Effector memory CD4-positive, alpha-beta T cell (primary cell): ENCODE measurements at places on chromosomes 4 and X.

- no peak for DNase-seq
Observed at GRCh38 chr4:33714971-33715370, 2529.3 kb downstream of the ARAP2 start.

- DNase-seq = no peak
Observed at GRCh38 chr4:5361968-5362367, 310.7 kb downstream of the STK32B start.

DNA sequence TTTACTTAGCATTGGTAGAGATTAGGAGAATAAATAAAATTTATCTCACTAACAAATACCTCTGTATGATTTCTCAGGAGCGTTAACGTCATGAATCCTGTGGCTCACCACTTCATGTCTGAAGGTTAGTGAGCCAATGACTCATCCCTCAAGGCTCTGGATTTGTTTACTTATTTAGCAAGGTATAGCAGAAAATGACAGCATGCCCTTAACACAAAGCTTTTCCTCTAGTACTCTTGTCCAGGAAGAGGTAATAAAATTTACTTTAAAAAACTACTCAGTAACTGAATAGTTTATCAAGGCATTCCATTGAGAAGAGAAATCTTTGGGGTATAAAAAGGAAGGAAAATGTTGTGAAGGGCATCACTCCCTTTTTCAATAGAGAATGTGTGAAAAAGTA lies 823.8 kb downstream of the CCSER1 start:
- DNase-seq = no peak

- no peak for DNase-seq
Observed at GRCh38 chrX:47068214-47068613, 10.0 kb upstream of the RGN start.

DNA sequence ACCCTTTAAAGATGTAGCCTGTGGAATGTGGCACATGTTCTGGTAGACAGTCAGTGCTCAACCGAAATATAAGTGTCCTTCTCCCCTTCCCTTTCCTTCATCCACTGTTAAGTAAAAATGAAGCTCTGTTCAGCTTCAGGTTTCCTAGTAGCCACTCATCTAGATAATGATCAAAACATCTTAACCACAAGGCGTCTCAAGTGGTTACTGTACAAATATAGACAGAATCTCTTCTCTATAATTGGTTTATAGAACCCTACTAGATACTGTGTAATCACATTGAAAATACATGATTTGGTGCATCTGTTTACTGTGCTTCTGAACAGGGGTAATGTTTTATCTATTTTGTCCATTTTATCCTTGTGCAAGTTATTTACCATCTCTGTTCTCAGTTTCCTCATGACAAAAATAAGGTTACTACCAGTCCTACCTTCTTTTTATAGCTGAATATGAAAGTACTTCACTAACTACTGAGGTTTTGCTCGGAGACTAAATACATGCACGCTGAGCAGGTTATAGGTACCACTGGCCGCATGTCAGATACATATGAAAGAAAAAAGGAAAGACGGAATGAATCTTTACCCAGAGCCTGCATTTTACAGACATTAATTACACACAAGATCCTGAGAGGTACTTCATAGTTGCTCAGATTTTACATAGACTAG lies 20.3 kb upstream of the SLC25A4 start:
- DNase-seq = no peak

DNA sequence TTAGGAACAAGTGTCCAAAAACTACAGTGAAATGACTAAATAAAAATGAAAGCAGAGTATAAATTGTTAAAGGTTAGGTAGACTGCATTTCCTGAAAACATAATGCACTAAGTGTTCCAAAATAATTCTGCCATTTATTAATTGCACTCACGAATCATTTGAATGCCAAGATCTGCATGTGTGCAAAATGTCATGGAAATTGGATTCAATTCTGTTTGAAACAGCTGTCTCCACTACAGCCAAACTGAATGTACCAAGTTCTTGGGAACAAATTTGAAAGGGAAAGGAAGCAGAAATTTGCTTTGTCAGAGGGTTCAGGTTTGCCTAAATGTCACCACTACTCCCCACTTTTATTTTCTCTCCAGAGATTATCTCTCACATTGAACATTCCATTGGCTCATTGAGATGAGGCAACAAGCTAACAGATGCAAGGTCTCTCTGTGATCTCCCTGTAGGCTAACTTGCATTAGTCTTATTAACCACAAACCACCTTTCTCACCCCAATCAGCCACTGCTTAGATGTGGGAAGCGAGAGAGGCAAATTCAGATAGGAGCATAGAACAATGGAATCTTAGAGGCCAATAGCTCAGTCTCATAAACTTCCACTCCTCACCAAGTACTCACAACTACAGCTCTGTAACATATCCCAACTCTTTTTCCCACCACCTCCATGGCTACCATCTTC lies 226.6 kb downstream of the KDR start:
- DNase-seq = no peak

DNA sequence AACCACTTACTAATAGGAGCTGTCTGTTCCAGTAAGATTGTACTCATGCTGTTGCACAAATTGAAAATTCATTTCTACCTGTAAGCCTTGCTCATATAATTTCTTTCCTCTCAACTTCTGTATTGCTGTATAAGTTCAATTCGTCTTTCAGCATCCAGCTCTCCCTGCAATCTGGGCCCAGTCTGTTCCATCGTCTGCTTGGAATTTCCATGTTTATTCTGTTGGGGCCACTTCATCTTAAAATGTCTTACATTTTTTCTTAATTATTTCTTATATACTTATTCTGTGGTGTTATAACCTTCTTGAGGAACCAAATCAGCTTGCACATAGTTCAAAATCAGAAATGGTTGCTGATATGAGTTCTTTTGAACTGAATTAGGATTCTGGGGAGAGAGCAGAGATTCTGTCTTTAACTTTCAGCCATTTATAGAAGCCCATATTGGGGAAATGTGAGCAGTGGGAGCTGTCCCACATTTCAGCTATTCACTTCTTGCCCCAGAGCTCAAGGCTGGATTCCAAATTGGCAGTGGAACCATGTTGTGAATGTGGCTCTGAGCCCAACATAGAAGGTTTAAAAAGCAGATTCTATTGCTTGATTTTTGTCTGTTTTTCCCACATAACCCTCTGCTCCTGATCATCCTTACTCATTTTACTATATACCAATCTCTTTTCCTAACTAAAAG lies 291.9 kb downstream of the BMPR1B start:
- no peak for DNase-seq

GRCh38 chr4:11743976-11744375 lies 315.3 kb upstream of the HS3ST1 start:
- DNase-seq = no peak

DNA sequence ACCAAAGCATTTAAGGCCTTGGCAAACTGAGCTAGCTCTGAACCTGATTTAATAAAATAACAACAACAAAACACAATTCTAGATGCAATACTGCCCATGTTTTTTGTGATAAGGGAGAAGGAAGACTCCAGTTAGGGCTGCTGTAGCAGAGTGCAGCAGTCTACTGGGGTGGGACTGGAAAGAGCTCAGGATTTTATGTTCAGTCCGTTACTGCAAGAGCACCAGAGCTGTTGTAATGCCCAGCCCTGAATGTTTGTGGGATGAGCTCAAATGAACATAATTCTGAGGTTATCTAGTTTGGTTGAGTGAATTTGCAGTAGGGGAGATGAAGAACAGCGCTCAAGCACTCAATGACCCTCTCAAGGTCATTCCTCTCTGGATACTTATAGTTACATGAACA lies 743.8 kb downstream of the FAT4 start:
- no peak for DNase-seq

DNA sequence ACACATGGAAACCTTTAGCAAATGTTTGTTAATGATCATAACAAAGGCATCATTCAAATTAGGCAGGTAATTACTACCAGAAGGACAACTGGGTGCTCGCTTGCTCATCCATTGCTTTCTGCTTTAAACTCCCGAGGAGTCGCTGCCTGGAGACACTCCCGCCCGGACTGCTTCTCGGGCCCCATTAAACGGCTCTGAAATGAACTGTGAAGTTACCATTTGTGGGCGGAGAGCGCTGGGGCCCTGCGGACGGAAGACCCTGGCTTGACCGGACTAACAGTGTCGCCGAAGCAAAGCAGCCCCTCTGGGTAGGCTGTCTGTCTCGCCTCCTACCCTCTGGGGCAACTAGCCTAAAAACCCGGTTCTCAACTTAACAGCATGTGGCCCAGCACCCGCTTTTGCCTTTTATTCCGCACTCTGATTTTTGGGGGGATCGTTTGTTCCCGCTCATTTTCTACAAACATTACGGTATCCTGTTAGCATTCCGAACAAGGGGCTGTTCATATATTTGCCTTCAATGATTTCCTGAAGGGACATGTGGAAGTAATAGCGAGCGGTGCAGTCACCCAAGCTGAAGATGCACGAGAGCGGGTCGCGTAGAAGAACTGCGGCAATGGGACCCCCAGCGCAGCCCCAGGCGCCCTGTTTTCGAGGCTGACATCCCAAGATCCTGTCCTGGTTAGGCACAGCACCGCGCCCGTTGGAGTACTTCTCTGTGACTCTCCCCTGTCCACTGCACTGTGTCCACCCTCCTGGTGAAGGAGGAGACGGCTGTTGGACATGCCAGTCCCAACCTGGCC lies 1.6 kb upstream of the PDGFRA start:
- no peak for DNase-seq

DNA sequence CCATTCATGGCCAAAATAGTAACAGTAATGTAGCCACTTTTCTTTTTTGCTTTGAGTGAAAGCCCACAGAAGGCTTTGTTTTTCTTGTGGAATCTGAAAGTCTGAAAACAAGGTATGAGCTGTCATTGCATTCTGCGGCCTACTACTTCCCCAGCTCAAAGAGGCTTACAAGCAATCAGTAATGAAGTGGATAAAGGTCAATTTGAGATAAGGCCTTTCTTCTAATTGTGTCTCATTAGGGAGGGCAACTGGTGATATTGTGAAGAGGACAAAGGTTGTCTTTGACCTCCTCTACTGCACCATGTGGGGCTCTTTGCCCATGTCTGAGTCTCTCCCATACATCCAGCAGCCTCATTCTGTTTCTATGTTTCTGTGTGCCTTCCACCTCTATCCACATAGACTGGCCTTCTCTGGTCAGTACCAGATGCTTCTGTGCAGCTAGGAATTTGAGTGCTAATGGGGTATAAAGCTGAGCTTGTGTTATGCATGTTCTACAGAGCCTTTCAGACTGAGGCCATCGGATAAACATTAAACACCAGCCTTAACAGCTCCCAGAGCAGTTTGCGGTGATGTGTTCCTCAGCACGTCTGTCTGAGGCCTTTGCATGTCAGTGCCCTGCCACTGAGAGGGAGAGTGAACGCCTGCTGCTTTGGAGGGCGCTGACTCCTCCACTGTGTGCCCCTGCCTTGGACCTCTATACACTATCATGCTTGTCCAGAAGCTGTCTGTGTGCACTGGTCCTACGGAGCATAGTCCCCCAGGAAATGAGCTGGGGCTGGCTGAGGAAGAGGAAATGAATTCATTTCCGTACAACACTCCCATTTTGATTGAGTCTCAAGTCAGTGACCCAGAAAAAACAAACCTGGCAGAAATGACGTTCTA lies 80.2 kb downstream of the SH2D1A start:
- DNase-seq = no peak

GRCh38 chr4:1218634-1219565 lies 30.0 kb downstream of the CTBP1 start:
- no peak for DNase-seq

GRCh38 chr4:35250761-35251160 lies 993.6 kb downstream of the ARAP2 start:
- DNase-seq = no peak

GRCh38 chr4:120304801-120305200 lies 238.2 kb upstream of the MAD2L1 start:
- no peak for DNase-seq

- DNase-seq = no peak
Observed at GRCh38 chr4:153076861-153077260, 127.4 kb upstream of the TRIM2 start.

GRCh38 chrX:110584083-110584482 lies 211.5 kb downstream of the CHRDL1 start:
- DNase-seq = no peak

- no peak for DNase-seq
Observed at GRCh38 chr4:825063-825970, 612 bp downstream of the CPLX1 start.

DNA sequence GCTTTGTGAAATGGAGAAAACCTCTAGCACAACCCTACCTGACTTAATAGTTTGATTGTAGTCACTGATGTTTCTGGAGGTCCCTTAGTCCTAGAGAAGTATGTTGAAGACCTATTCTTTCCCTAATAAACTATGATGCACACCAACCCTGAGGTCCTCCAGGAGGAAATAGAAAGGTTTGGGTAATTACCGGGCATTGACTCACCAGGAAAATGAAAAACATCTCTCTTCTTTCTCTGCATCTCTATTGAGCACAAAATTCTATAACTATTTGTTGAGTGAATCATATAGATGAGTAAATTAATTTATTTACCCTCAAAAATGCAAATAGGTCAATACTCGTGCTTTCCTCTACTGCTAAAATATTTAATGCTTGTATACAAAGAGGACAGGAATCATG lies 582.4 kb upstream of the FAM241A start:
- no peak for DNase-seq

DNA sequence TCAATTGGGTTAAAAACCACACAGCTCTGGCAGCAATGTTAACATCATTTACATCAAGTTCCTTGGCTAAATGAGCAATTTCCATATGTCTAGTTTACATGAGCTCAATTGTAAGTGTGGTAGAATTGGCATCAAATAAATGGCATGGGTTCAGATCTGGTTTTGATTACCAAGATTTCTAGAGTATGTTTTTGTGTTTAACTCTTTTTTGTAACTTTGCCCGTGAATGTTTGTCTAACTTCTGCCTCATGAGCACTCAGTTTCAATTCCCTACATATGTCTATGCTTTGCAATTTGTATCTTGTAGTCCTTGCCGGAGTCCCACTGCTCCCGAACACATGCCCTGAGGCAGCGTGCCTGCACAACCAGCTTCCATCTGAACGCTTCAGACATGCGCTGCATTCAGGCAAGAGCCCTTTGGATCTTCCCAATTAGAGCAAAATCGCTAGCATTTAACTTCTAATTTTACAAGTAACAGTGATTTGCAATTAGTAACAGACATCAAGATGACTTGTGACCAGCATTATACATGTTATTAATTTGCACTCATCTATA lies 644.4 kb downstream of the TRIML1 start:
- no peak for DNase-seq

GRCh38 chr4:117164338-117164737 lies 79.0 kb upstream of the TRAM1L1 start:
- no peak for DNase-seq

- DNase-seq = no peak
Observed at GRCh38 chr4:21454201-21454600, 494.4 kb downstream of the KCNIP4 start.

GRCh38 chr4:86939729-86940575 lies 5.1 kb downstream of the AFF1 start:
- DNase-seq = no peak

- no peak for DNase-seq
Observed at GRCh38 chr4:114495471-114495928, 103.1 kb upstream of the UGT8 start.

DNA sequence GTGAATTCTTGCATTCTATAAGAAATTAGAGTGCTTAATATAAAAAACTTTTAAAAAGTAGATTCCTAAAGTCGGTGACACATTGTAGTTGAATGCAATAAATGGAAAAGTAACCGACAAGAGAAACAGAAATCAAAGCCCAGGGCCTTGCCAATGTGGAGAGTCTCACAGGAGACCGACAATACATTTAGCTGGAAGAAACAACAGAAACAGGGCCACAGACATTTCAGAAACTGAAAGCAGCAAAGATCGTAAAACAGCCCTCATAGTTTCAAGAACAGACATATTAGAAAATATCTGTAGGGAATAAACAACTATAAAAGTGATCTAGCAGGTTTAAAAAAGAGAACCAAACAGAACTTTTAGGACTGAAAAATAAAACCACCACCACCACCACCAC lies 49.5 kb downstream of the STAP1 start:
- DNase-seq = no peak
